Stimulated activated CD8-positive, alpha-beta memory T cell treated with anti-CD3 and anti-CD28 coated beads, Interleukin-4, amount 100 ng/mL, for 24 hours (primary cell): ENCODE measurements at places on chromosomes 1 and 21.
A peak's percentile ranks its signal among the peaks of the same experiment; 100 is the strongest.

DNA sequence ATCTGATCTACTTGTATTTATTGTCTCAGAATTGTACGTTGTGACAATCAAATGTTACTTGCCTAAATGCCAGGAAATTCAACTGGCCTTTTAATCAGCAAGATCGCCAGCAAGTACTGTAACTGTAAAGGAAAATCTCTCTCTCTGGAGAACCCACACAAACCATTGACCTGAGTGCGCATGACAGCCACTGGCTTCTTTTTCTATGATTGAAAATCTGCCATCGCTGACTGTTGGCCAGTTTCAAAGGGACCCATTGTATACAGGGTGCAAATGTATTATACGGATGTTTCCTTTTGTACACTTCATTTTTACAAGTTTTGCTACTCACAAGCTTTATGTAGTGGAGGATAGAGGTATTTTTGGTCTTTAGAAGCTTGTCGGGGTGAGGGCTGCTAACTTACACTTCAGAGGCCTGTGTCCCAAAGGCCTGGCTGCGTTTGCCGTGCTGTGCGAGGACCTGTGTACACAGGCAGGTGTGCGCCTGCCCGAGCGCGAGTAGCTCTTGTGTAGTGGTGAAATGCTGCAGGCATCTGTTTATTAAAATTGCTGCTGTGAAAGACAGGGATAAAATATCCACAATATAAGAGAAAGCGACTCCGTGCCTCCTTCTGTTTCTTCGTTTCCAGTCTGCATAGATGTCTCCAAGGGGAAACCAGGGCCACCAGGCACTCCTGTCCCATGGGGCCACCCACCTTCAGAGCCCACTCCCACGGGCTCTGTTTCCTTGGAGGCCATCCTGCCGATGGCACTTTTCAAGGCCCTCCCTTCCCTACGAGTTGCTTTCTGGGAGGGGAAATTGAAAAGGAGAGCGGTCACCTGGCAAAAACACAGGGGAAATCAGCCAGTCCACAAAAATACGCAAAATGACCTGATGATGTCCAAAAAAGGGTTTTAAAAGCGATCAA lies 25.3 kb upstream of the TRAPPC10 start:
- DNase-seq, result no peak

DNA sequence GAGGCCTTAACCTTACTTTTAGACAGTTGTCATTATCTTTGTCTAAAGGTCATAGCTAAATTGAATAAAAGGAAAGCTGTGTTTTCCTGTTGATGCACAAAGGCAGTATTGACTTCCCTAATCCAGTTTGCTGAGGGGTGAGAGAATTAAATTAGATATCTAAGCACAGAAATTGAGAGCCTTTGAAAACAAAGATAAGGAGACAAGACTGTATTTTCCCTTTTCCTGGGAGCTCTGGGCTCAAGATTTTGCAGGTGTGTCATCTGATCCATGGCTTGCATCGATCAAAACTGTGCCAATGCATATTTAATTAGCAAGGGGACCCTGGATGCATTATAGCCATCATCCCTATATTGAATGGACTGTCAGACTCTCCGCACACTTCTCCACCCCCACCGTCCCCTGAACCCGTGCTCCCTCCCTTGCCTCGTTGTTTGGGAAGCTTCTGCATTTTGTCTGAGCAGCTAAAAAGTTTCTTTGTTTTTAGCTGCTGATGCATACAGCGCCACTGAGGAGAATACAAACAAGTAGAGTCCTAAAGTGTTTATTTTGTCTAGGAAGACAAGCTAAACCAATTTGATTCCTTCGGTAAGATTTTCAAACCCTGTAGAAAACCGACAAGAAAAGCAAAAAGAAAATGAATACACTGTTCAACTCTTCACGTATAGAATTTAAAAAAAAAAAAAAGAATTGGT lies 186.3 kb downstream of the NFIA start:
- DNase-seq, result no peak

DNA sequence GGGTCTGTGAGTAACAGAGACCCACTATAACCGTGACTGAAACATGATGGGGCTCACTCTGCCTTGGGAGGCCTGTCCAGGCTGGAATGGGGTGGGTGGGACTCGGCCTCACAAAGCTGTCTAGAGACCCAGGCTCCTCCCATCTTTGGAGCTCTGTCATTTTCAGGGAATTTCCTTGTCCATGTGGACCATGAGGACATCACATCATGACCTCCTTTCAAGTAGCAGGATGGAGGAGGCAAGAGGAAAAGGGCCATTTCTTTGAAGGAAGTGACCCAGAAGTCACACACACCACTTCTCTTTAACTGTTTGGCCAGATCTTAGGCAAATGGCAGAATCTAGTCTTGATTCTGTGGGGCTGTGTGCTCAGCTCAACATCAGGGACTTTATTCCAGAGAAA lies 79.9 kb downstream of the CNIH3 start:
- DNase-seq, result no peak

GRCh38 chr1:66521721-66522365 lies 12.1 kb upstream of the SGIP1 start:
- no peak for DNase-seq

DNA sequence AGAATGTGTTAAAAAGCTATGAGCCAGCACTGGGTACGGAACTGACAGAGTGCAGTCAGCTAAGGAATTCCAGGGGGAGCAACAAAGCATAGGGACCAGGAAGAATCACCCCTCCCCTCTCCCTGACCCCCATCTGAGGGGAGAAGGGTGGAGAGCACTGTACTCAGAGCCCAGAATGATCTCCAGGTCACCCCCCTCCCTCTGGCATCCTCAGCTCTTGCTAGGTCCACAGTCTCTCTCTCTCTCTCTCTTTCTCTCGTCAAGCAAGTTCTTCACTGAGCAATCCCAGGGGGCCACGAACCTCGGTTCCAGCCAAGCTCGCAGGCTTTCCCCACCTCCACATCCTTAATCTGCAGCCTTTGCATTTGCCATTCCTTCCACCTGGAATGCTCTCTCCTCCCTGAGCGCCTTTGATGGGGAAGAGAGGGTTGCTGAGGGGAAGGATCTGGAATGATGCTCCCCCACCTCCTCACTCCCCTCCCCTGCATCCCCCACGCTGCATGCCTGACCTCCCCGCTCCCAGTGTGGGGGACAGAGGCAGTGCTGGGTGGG lies 6.7 kb upstream of the WASF2 start:
- no peak for DNase-seq

- DNase-seq, result no peak
These were observed 7.4 kb downstream of the S100A9 start for GRCh38 chr1:153364766-153365666.

GRCh38 chr1:156725683-156726280 lies 2.5 kb upstream of the METTL25B start:
- DNase-seq, result peak; percentile 66

DNA sequence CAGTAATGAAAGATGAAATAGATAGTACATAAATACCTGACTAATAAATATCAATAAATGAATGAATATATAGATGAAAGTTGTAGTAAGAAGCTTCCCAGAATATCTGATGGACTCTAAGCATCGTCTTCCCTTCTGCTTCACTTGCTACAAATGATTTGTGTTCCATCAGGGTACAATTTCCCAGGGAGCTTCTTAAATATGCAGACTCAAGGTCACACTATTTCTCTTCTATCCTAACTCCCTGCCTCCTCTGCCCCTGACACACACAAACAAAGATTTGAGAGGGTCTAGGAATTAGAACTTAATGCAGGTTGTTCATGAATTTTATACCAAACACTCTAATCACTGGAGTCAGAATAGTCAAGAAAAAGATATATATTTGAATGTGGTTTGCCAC lies 415.9 kb upstream of the TMPRSS15 start:
- DNase-seq, result no peak

GRCh38 chr1:48371598-48371997 lies 100.4 kb downstream of the SPATA6 start:
- no peak for DNase-seq
